ENCODE measurements at places on chromosomes 5 and 9. TPM values are rescaled to one million over a fixed set of nuclear protein-coding genes. Genes with fewer than 3 reads are reported as not detected.

Gene CEL
- 1.1 TPM for total RNA-seq

GRCh38 chr9:10204276-10204675 is 408.5 kb downstream of the PTPRD start:
- no peaks in the 10 kb centered on the region for H3K4me1 ChIP-seq
- no peak overlapping the region for H3K27ac ChIP-seq
- no peaks in the 10 kb centered on the region for H3K36me3 ChIP-seq
- peak; percentile 1 for DNase-seq
- H3K27me3 ChIP-seq: no peaks in the 10 kb centered on the region
- no peak overlapping the region for H3K4me3 ChIP-seq

Gene SLC23A1
- total RNA-seq: 0.84 TPM

DNA sequence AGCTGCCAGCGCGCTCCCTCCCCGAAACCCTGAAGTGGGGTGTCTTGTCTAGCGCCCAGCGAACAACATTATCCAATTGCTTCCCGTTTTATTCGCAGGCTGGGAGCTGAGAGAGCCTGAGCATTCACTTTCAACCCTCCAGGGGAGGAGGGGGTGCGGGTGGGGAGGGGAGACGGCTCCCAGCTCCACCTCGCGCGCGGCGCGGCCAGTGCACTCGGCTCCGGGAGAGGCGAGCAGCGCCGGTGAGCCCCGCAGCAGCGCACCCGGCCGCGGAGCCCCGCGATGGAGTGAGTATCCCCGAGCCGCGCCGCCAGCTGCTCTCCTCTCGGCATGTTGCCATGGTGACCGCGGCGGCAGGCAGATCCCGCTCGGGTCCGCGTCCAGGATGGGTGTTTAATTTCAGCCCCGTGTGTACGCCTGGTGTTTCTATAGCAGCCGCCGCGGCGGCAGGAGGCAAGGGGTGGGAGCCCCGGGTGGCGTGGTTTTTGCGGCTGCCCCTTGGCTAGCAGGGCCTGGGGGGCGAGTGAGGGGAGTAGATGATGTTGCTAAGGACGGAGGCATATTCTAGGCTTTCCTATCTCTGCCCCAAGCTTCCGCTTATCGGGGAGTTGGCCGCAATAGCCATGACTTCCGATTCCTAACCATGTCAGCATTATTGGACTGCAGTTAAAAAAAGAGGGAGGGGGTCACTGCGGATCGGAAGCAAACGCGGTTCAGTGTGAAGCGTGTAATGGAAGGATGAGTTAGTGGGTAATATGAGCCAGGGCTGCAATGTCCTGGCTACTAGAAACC is 139.2 kb upstream of the PALM2AKAP2 start:
- peak overlapping the region; percentile 26 for H3K4me3 ChIP-seq
- no peak overlapping the region for H3K27ac ChIP-seq
- H3K4me1 ChIP-seq: peaks cover 9% of the 10 kb centered on the region
- peaks cover 29% of the 10 kb centered on the region for H3K27me3 ChIP-seq
- H3K36me3 ChIP-seq: no peaks in the 10 kb centered on the region

Gene RAB3C
- total RNA-seq: 1.8 TPM

Measured in left lung (tissue), 14 donors.